Activated CD8-positive, alpha-beta memory T cell treated with anti-CD3 and anti-CD28 coated beads for 4 hours (primary cell): ENCODE measurements at places on chromosomes 12 and 14.

GRCh38 chr14:79680087-79680486, 531.2 kb downstream of the DIO2 start:
- DNase-seq, result no peak

DNA sequence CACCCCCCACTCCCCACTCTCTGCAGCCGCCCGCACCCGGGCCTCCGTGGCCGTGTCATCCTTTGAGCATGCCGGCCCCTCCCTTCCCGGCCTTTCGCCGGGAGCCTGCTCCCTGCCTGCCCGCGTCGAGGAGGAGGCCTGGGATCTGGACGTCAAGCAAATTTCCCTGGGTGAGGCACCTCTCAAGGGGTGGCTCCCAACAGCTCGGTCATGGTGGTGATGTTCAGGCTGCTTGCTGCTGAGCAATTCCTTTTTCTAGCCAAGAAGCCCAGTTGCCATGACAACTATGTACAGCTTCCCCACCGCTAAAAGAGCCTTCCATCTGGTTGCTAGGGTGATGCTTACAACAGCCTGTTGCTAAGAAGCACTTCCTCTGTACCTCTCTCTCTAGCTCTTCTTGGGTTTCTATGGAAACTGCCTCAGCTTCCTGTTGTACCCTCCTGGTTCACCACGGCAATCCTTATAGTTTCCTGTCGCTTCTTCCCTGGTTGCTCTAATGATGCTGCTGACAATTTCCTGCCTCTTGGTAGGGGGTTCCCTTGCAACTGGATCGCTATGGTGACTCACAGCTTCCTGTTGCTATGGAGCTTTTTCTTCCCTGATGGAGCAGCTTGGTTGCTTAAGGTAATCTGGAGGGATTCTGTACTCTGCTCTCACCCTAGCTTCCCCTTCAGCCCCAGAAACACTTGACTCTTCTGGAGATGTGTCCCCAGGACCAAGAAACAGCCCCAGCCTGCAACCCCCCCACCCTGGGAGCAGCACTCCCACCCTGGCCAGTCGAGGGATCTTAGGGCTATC, 11.0 kb downstream of the ZNF219 start:
- DNase-seq, result peak; percentile 51

DNA sequence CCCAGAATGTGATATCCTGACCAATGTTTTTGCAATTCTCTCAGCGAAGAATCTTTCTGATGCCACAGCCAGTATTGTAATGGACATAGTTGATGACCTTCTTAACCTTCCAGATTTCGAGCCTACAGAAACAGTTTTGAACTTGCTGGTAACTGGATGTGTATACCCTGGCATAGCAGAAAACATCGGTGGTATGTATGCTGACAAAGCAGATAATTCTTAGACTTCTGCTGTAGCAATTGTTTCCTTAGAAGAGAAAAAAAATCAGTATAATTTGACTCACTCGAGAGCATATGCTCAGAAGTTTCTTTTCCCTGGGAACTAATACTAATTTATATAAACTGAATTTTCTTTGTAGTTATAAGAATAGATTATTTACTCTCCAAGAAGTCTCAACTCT, 58.2 kb downstream of the UTP20 start:
- DNase-seq, result no peak

- no peak for DNase-seq
These were observed 38.5 kb downstream of the SPTB start for GRCh38 chr14:64841121-64841651.

GRCh38 chr14:25406818-25407217, 356.9 kb upstream of the STXBP6 start:
- DNase-seq, result no peak

DNA sequence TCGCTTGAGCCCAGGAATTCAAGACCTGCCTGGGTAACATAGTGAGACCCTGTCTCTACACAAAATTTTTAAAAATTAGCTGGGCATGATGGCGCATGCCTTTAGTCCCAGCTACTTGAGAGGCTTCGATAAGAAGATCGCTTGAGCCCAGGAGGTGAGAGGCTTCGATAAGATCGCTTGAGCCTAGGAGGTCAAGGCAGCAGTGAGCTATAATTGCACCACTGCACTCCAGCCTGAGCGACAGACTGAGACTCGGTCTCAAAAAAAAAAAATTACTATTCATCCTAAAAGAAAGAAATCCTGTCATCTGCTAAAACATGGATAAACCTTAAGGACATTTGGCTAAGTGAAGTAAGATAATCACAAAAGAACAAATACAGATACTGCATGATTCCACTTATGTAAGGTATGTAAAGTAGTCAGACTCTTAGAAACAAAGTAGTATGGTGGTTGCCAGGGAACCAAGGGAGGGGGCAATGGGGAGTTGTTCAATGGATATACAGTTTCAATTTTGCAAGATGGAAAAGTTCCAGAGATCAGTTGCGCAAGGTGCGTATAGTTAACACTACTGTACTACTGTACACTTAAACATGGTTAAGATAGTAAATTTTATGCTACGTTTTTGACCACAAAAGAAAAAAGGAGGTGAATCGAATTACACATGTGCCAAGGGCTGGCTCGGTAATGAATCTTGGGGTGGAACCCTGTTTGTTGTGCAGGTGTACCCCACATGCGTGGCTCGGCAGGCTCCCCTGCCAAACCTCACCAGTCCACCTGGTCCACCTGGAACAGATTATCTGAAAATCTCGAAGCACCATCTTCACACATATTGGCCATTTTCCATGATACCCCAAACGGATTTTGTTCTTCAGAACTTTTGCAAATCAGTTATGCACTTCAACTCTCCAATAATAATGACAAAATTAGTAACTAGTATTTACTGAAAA, 18.3 kb upstream of the ATP2A2 start:
- no peak for DNase-seq

DNA sequence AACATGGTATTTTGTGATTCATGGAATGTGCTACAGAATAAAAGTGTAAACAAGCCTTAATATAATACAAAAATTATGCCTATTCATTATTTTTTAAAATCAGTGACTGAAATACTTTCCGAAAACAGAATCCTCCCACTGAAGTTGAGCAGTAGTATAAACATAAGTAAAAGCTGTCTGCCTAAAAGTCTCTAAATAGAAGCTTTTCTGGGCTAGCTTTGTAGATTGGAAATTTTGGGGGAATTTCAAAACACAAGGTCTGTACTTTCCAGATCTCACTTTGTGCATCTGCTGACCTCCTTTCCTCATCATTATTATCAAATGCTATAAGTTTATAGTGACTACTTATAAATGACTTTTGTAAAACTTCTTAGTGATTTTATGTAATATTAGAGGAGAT, 80.4 kb upstream of the TRHDE start:
- DNase-seq, result no peak

DNA sequence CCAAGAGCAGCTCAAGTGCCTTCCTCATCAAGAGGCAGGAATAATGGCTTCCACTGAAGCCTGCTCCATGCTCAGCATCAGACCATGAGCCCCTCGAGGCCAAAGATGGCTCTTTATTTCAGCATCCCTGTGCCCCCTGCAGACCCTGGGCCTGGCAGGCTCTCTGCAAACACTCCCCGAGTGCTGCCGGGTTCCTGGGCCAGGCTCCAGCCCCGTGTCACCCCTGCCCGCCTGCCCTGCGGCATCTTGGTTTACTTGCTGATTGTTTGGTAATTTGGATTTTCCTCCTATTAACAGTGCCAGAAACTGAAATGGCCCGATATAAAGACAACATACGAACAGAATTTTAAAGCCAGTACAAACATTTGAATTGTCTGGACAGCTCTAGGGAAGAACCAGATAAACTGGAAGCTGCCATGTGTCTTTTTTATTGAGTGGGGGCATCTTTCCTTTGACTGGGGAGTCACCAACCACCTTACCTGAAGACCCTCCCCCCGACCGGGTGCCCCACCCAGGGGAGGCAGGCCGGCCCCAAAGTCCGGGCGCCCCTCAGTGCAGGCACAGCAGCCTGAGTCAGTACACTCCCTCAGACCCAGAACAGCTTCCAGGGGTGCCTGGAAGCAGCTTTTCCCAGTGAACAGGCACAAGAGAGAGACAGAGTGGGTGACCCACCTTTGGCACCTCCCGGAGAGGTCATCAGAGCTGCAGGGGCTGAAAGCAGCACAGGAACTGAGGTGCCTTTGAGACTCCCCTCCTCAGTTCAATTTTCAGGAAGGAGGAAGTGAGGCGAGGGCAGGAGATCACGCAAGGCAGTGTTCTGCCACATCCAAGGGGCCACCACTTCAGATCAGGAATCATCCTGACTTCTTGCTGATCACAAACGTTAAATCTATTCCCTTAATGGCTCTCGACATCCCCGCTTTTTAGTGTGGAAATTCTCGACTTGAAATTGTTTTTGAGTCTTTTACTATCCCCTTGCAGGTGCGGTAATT, 30.6 kb downstream of the ITPK1 start:
- no peak for DNase-seq

DNA sequence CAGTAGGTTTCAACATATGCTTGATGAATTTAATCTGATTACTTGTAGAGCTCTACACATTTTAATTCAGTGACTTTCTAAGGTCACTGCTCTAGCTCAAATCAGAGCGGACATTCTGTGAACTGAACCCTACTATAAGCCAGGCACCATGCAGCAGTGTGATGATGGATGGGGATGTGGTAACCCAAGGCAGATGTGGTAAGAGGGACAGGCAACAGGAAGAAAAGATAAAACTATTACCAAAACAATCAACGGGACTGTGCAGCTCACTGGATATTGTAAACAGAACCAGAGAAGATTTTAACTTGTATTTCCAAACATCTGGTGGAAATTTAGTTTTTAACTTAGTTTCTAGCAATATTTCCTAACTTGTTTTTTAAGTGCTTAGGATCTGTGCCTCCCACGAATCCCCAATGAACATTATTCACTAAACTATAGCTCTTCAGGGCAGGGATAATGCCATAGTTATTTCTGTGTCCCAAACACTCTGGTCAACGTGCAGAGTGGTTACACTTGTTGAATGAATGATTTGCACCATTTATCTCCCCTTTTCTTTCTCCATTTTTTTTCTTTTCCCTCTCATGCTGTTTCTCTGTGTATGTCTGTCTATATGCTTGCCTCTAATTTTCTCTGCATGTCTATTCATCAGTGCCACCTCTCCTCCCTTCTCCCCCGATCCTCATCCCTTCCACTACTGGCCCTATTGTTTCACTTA, 3.0 kb downstream of the ERO1A start:
- DNase-seq, result no peak

GRCh38 chr12:42468341-42468821, 121.2 kb downstream of the PRICKLE1 start:
- DNase-seq, result no peak

DNA sequence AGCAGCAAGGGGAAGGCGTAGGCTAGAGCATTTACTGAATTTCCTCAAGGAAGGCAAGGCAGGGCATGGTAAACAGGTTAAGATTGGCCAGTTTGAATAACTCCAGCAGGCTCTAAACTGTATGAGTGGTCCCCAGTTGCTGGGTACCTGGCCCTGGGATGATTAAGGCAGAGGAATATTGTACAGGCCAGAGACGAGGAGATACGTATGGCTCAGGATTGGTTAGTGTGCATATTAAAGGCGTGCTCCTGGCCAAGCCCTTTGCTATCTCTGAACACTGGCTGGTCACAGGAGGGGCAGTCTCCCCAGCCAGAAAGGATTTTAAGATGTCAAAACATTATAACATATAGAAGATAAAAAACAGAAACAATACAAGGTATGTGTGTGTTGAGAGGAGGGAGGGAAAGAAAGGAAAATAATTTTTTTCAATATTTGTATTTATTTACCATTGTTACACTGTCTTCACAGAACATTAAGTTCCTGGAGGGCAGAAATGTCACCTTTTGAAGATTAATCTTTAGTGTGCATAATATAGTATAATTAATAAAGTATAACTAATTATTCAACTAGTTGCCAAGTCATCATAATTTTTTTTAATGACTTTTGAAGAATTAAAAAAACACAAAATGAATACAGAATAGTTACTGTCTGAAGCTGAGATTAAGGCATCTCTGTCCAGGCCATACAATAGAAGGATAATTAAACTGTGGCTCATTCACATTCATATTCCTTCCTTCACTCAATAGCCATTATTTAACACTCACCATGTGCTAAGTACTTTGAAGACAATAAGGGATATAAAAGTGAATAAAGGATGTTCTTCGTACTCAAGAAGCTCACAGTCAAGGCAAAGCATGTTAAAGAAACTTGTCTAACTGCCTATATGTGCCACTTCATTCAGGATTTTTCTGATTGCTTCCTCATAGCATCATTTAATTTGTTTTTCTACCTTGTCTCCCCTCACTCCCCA, 41.9 kb downstream of the DCP1B start:
- DNase-seq, result no peak

DNA sequence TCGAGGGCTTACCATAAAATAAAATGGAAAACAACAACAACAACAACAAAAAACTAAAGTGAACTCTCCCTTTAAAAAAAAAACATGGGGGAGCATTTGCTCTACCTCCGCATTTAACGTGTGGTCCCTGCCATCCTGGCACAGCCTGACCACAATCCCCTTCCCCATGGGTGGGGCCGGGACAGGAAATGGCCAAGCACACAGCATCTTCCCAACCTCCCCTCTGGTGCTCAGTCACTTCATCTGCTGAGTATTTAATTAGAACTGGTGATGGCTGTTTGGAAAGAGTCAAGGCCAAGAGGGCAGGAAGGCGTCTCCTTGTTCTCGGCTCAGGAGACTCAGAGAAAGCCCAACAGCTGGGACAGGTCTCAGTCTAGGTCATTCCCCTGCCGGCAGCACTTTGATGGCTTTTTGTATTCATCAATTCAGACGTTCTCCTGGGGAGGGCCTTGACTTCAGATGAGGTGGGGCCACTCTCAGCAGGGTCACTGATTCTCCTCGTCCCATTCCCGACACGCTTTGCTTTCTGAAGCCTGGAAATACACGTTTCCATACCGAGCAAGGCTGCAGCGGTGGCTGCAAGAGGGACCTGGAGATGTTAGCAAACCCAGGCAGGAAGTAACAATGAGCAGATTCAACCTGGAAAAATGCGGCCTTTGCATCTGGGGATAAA, 44.4 kb downstream of the ANO2 start:
- DNase-seq, result no peak

- no peak for DNase-seq
These were observed 19.0 kb upstream of the TIGAR start for GRCh38 chr12:4301932-4302501.

- no peak for DNase-seq
These were observed 51.0 kb downstream of the ACTN1 start for GRCh38 chr14:68927956-68928675.

GRCh38 chr14:32405856-32406255, 76.8 kb downstream of the AKAP6 start:
- no peak for DNase-seq

- DNase-seq, result no peak
These were observed 25.9 kb upstream of the EDDM3A start for GRCh38 chr14:20719777-20720176.

GRCh38 chr12:16913832-16914490, 308.0 kb upstream of the LMO3 start:
- no peak for DNase-seq

DNA sequence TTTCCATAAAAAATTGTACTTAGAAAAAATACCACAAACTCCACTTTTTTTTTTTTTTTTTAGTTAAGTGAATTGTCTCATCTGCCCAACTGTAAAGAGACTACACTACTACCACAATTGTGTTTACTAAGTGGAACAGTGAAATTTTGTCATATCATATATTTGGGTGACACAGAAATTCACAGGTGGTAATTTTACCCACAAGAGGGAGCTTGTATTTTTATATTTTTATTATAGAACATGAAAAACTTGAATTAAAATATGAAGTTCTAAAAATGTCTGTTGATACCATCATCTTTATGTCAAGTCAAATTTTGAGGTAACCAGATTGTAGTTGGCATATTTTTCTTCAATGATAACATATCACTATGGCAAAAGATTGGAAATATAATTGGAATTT, 329.4 kb upstream of the SOX5 start:
- DNase-seq, result no peak
